ENCODE measurements at places on chromosomes 2 and 18.

GRCh38 chr18:42264497-42264896, 309.5 kb downstream of the PIK3C3 start:
- DNase-seq = peak; percentile 11

GRCh38 chr2:31535768-31536167, 45.0 kb downstream of the SRD5A2 start:
- no peak for DNase-seq

DNA sequence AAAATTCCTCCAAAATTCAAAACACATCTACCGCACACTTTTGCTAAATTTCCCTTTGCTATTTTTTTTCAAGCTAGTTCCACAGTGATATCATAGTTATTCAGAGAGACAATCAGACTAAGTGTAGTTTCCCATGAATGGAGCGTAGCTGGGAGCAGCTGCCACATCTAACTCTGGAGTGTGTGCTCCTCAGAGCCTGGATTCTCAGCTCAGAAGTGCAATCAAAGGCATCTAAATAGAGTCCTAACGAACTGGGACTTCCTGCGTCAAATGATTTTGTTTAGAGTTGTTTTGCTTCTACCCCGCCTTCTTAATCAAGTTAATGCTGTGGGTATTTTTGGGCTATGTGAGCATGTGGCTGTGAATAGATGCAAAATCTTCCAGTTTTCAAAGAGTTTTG, 160.3 kb downstream of the TMEM18 start:
- no peak for DNase-seq

- DNase-seq = no peak
These were observed 43.2 kb upstream of the SOS1 start for GRCh38 chr2:39164089-39164488.

- DNase-seq = no peak
These were observed 33.5 kb downstream of the SOWAHC start for GRCh38 chr2:109647636-109648035.

- no peak for DNase-seq
These were observed 55.8 kb downstream of the TTC27 start for GRCh38 chr2:32683520-32684086.

DNA sequence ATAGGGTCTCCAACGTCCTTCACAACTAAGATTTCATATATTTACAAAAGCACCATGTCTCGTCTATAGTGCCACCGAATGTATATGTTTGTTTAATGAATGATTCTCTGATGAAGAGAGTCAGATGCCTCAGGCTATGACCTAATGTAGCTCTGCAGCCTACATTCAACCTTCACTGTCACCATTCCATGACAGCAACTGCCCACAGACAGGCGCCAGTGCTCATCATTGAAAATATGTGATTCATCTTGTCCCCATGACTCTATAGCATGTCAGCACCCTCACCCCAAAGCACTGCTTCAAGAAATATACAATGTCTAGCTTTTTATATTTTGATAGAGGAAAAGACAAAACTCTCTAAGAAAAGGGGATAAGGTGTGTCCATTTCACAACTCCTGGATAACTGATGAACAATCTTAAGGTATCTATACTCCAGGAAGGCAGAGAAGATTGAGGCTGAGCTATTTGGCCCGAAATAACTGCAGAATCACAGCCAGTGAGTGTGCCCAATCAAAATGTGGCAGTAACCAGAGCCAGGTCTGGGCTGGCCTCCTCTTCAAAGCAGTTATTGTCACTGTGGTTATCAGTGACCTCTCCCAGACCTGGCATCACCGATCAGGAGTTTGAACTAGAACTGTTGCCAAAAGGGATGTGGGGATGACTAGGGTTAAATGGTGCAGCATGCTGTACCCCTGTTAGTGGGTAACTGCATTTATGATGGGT, 246.6 kb downstream of the SETBP1 start:
- DNase-seq = no peak

DNA sequence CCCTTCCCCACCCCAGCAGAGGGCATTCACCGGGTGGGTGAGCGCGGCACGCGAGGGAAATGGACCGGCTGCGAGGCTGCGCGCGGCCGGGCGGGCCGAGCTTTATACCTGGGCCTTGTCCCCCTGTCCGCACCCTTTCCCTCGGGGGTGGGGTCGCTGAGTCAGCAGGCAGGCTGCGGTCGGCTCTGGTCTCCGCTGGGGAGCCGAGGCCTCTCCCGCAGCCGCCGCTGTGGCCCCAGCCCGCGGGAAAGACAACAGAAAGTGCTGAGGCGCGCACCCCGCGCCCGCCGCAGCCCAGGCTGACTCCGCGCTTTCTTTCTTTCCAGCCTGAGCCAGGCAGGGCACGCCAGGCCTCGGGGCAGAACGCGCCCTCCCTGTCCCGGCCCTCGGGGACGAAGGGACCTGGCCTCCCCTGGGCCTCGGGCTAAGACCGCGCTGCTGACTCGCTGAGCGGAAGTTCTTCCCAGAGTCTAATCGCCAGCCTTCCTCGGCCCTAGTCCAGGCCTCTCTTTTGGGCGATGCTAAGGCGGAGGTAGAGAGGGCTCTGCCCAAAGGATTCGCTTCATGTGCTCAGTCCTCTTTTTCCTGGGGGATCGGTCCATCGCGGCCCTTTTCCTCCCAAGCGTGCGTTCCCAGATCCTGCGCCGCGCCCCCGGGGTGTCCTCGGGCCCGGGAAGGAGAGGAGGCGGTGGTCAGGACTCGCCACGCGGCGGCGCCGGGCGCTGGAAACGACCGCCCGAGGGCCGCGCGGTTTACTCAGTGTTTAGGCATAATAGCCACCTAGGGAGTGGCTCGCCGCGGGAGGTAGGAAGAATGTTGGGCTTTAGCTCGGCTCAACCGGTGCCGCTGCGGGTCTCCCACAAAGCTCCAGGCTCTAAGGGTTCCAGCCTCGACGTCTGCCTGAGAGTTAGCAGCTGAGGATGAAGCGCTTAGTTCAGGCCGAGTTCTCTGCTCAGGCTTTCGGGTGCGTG, at the start of gene CRYBA2:
Gene CRYBA2 (minus strand): TSS at position 78 of the 971 bp plus-strand sequence. CDS start 246 bp downstream, outside the sequence.
- DNase-seq = no peak

DNA sequence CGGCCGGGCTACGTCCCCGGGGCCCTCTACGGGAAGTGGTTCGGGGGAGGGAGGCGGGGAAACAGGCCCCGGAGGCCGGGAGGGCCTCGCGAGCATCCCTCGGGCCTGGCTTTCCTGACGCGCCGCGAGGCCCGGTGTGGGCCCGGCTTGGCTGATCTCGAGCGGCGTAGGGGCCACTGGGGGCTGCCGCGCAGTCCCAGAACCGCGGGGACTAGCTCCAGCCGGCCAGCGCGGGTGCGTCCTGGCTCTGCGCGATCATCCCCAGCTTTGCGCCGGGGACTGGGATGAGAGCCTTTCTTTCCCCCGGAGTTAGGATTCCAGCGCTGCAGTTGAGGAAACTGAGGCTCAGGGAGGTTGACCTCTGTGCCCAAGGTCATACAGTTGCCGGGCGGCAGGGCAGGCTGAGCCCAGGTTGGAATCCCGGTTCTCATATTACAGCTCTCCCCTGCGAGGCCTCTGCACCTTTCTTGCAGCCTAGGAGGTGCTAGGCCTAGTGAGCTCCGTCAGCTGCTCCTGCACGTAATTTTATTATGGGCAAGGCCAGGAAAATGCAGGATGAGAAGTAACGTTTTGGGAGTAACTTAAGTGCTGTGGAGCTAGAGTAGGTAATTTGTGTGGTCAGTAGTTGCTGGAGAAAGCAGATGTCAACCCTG, 501 bp downstream of the LPIN1 start:
- DNase-seq = peak; percentile 65

GRCh38 chr18:4394700-4395099, 60.4 kb downstream of the DLGAP1 start:
- DNase-seq = no peak

DNA sequence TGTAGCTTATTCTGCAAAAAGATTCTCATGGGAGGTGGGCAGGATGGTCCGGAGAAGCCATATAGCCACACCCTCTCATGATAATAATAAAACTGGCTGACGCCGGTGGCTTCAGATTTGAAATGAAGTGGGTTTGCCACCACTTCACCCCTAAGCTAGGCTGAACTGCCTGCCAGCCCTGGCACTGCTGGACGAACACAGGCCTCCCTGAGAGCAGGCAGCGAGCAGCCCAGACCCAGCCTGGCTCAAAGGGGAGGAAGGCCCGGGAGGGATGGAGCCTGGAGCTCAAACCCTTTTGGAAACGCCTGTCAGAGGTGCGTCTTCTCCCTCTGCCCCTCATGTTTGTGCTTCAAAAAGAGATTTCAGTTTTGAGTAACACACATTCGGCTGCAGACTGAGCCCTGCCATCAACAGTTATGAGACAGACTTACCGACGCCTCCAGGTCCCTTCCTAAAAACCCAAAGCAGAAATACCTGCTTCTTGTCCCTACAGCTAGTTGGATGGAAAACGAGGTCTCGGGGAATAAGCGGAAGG, 71.1 kb upstream of the HPCAL1 start:
- no peak for DNase-seq

DNA sequence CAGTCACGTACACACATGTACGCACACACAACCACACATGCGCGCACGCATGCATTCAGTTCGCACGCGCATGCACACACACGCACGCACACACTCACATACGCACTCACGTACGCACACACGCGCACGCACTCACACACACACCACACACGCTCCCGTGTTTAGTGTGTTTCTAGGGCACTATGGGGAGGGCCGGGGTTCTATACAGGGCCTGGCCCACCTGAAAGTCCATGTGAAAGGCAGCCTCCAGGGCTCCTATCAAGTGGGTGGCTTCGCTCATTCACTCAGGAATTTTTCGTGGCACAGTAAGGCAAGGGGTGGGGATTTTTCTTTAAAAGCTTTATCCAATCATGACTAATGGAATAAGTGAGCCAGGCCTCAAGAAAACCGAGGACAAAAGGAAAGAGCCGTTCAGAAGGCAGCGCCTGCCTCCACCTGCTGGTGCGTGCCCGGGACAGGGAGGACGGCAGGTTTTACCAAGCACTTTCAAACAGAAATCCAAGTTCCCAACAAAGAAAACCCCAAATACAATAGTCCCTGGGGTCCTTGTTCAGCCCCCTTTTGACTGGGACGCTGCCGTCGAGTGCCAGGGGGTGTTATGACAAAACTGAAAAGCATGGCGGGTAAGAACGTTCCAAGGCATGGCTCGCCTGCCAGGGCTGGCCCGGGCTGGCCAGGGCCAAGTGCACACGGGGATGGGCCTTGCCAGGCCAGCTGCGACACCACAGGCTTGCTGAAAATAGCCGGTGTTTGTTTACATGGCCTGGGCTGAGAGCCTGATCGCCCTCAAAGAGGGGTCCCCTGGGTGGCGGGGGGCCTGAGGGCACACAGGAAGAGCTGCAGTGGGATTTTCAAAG, 110.0 kb downstream of the HDAC4 start:
- no peak for DNase-seq

DNA sequence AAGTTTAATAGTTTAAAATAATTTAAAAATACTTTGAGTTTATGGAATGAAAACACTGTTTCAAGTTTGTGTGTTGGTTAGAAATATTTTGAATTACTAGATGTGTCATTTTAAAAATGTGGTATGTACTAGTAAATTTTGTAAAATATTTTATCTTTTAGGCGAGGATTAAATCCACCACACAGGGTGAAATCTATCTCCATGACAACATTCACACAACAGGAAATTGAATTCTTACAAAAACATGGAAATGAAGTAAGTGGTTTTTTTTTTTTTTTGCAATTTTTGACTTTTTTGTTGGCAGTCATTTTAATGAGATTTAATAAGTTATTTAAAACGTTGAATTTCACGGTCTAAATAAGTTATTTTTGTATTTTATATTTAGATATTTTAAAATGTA, 19.4 kb downstream of the AGFG1 start:
- no peak for DNase-seq

DNA sequence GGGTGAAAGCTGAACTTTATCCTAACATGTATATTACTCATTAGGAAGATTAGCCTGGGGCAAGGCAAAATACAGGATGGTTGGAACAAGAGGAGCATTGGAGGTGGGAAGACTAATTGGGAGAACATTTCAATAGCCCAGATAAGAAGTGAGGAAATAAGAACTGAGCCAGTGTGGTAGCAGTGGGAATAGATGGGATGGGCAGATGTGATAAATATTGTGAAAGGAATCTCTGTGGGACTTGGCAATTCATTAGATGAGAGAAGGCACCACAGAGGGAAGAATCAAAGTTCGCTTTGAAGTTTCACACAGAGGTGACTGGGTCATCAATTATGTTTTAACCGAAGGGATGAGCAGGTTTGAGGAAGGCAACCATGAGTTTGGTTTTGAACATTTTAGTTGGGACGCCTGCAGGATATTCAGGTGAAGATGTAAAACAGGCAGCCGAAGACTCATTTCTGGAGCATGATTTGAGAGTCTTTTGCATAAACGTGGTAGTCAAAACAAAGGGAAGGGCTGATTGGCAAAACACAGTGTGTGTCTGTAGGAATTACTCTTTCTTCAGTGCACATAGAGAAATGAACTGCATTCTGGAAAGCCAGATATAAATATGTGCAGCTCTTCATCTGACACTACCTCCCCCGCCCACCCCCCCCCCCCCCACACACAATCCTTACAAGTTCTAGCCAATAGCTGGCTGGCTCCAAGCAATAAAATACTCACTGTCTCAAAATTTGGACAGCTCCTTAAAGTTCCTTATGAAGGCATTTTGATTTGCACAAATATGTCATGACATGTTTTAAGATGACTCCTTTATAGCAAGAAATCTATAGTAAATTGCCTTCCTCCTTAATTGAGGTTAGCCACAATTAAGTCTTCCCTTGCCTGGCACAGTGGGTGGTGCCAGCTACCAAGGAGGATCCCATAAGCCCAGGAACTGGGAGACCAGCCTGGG, 1.9 kb upstream of the SLC1A4 start:
- peak; percentile 81 for DNase-seq

- DNase-seq = no peak
These were observed 17.6 kb upstream of the ZAP70 start for GRCh38 chr2:97695744-97696143.

GRCh38 chr2:68698567-68699377, 35.8 kb upstream of the ARHGAP25 start:
- DNase-seq = peak; percentile 58

DNA sequence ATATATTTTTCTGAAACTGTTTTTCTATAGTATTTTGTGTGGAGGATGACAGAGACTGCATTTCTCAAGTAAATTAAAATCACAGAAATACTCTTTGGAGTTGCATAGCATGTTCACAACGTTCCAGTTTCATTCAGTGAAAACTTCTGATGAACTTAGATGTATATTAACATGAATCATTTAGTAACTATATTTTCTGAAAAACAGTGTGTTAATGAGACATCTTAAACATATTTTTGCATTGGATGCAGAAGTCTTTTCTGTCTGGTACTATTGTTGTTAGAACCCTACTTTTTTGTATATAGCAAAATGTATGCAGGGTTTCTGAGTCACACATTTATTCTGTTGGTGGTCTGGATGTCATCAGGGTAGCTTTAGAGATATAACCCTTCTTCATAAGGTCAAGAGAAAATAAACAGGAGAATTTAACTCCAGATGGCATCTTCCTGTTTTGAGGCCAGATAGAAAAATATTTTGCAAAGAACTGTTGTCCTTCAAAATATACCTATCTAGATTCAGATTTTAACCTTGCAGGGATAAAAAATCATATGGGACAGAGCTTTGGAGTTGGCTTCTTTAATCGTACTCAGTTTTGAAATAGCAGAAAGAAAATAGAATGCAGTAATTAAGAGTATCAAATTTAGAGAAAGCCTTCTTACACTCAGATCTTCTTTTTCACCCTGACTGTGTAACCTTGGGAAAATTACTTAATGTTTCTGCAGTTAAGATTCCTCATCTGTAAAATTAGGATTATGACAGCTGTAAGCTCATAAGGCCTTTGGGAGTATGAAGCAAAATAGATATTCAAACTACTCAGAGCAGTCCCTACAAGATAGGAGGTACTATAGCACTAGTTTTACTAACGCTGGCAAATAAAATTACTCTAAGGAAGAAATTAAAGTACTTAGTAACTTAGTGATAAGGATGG, 5.3 kb downstream of the COL3A1 start:
- DNase-seq = no peak

GRCh38 chr2:25257931-25258846, 83.5 kb downstream of the DNMT3A start:
- no peak for DNase-seq
